ENCODE measurements at places on chromosomes 7 and 10.
A peak's percentile ranks its signal among the peaks of the same experiment; 100 is the strongest.

GRCh38 chr10:102230264-102230860, 4.3 kb downstream of the ELOVL3 start:
- DNase-seq, result peak; percentile 67

DNA sequence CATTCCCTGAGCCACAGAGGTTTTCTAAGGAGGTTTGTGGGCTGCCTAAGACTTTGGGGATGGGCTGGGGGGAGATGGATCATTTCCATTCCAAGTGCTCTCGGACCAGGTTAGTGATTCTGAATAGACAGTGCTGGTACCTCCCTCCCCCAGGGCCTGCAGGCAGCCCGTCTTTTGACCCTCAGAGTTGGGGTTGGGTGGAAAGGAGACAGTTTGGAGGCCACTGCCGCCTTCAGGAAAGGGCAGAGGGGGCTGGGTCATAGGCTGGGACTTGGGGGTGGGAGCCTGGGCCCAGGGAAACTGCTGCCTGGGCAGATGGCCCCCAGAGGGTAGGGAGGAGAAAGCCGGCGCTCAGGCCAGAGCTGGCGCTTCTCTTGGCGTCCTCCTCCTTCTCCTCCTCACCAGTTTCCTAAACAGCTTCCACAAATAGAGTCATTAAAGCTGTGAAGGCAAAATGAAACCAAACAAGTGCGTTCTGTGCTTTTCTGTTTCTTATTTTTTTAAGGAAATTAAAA, 4.4 kb downstream of the UNC5B start:
- no peak for DNase-seq

GRCh38 chr7:142329062-142329790, 71.4 kb upstream of the PRSS58 start:
- DNase-seq, result no peak

GRCh38 chr7:53214463-53214862, 179.0 kb downstream of the POM121L12 start:
- DNase-seq, result no peak

DNA sequence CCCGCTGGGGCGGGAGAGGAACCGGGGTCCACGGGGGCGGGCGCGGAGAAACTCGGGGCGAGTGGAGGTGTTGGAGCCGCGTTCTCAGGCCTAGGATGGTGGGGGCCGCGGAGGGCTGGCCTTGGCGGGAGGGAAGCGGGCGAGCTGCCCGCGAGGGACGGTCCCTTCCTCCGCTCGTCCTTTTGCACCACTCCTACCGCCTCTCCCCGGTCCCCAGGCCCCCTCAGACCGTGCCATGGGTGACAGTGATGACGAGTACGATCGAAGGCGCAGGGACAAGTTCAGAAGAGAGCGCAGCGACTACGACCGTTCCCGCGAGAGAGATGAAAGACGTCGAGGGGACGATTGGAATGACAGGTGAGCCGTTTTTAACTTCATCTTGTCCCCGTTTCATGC, 451 bp downstream of the SRRT start:
- DNase-seq, result no peak

DNA sequence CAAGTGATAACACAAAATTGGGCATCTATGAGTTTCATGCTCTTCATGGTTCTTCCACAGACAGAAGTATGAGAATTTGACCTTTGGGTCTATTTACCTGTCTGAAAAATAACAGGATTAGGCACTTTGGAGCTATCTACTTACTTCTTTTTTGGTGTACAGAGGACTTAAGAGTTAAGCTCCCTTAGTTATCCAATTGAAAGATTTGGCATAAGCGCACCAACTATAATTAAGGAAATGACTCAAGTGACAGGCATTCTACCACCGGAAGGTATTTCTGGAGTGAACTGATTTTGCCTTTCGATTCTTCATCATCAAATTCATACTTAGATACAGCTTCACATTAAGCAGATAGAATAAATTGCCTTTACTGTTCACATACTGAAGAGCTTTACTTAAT, 43.9 kb downstream of the IFIT5 start:
- DNase-seq, result no peak

DNA sequence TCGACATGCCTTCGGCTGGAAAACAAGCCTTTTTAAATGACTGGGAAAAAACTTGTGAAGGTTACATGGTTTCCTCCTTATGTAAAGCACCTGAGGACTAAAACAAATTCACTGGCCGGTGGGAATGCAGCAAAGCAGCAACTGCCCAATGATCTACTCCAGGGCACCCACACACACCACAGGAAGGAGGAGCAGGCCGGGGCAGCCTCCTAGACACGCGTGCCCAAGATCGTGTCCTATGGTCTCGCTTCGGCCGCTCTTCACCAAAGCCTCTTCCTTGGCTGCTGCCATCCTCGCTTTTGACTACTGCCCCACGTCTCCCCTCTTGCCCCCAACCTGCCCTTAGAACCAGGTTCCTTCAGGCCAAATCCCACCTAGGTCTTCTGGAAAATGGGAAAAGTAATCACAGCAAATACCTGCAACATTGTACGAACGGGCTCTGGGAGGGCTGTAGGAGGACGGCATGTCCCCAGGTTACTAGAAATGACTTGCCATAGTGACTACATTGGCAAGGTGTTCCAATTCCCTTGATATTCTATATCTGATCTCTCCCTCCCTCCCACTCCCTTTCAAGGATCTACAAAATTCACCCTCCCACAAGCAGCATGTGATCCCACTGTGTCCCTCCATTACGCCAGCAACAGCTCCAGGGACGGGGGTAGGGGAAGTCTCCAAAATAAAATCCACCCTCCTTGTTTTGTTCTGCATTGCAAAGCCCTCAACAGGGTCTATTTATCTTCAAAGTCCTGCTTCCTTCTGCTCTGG, 84.9 kb downstream of the RNF216 start:
- no peak for DNase-seq

- no peak for DNase-seq
These were observed 222.4 kb upstream of the SLC26A5 start for GRCh38 chr7:103668279-103668941.

DNA sequence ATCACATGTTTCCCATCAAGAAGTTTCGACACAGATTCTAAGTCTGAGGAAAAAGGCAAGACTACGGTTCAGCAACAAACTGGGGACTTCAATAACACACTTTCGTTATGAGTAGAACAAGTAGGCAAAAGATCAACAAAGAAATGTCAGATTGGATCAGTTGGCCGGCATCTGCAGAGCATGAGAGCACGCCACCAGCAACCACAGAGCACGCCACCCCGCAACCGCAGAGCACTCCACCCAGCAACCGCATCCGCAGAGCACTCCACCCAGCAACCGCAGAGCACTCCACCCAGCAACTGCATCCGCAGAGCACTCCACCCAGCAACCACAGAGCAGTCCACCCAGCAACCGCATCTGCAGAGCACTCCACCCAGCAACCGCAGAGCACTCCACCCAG, 89.7 kb upstream of the FAM20C start:
- DNase-seq, result no peak

DNA sequence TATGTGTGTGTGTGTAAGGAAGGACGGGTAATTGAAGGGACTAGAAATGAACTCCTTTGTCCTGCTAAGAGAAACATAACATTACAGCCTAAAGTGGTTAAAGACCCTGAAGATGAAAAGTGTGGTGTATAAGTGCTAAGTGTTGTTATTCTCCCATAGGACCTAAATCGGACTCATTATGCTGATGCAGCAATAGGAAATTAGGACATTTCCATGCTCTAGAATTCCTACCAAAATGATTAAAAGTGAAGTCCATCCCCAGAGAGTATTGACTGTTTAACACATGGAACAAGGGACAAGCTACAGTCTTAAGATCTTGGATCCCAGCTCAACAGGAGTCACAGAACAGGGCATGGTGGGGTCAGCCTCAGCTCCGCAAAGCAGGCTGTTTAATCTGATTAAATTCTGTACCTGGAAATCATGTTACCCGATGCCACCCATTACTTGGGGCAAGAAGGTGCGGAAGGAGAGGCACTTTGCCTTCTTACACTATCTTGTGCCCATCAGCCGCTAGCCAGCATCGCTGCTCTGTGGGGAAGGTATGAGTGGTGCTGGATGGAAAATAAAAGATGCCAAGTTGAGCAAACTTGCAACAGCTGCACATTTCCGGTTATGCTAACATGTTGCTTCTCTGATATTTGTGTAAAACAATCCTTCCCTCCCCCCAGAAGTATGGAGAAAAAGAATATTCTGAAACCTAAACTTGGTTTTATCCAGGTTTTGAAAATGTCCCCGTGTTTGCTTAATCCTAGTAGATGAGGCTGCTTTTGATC, 100.5 kb downstream of the CREB5 start:
- DNase-seq, result no peak

GRCh38 chr7:80264769-80265495, 130.3 kb downstream of the GNAI1 start:
- DNase-seq, result no peak

DNA sequence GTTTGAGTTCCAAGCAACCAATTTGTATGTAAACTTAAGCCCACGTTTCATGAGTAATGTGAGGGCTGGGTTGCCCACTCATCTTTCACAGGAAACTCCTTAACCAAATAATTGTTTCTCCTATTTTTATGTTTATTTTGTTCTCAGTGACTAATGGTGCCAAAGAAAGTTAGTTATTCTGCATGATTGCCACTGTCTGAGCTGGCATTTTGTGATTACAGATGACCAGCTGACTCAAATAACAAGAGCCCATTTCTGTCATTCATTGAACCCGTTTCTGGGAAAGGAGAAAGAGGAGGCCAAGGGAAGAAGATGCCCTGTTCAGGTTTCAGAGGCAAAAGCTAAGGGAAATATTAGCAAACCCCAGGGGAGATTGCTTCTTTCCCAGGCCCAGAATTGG, 186.9 kb upstream of the MYO3A start:
- no peak for DNase-seq

DNA sequence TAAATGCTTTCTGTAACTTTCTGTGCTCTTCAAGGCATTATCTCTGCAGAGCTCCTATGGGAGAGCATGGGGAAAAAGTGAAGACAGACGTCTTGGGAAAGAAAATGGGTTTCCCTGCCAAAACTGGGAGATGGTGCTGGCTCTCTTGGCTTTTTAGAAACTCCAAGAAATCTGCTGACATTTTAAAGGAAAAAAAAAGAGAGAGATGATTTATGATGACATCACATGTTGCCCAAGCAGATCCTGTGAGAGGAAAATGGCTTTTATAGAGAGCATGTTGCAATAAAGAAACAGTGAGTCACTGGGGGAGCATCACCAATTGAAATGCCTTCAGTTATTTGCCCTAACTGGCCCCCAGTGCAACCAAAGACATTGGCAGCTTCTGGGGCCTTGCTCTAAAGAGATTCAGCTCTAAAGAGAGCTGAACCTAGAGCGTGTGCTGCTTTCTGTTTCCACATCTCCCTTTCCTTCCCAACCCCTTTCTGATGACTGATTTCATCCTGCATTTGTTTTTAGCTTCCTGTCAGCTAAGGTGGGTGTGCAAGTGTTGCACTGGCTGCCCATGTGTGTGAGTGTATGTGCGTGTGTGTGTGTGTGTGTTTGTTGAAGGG, 37.7 kb downstream of the LRMDA start:
- DNase-seq, result no peak

- DNase-seq, result no peak
These were observed 111.1 kb downstream of the PRLHR start for GRCh38 chr10:118484152-118484871.

- no peak for DNase-seq
These were observed 3.0 kb downstream of the PGAM2 start for GRCh38 chr7:44062180-44062902.

GRCh38 chr10:83886871-83887270, 252.4 kb upstream of the GHITM start:
- no peak for DNase-seq

- DNase-seq, result no peak
These were observed 70.8 kb downstream of the CHN2 start for GRCh38 chr7:29265208-29265923.

DNA sequence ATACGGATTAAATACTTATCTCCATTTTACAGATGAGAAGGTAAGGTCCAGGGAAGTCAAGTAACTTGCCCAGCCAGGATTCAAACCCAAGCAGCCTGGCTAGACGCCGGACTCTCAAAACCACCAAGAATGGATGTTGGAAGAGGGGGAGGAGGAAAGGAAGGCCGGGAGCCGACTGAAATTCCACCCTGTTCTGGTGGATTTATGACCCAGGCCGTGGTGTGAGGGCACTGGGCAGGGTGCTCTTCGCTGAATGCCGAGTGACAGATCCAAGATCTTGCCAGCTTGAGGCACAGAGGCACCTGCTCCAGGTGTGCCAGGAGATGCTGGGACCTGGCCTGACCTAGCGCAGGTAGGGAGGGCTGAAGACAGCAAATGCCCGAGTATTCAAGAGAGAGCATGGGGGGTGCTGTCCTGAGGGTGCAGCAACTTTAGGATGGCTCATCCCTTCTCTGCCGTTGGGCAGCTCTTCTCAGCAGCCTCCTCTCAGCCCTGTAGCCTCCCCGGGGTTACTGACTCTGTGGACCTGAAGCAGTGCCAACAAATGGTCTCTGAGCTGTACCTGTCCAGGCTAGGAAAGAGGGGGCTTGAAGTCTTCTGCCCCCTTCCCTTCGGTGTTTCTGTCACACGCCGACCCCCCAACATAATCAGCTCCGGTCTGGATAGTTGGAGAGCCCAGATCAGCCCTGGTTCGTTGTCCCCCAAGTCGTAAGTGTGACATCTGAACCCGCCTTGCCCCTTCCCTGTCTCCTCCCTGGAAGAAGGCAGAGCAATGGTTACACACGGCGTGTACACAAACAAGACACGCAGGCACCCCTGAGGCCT, 713 bp downstream of the LOXL4 start:
- DNase-seq, result no peak

- DNase-seq, result no peak
These were observed 227.2 kb upstream of the PITRM1 start for GRCh38 chr10:3399756-3400155.

- DNase-seq, result no peak
These were observed 1136.1 kb upstream of the POT1 start for GRCh38 chr7:126065766-126066165.

DNA sequence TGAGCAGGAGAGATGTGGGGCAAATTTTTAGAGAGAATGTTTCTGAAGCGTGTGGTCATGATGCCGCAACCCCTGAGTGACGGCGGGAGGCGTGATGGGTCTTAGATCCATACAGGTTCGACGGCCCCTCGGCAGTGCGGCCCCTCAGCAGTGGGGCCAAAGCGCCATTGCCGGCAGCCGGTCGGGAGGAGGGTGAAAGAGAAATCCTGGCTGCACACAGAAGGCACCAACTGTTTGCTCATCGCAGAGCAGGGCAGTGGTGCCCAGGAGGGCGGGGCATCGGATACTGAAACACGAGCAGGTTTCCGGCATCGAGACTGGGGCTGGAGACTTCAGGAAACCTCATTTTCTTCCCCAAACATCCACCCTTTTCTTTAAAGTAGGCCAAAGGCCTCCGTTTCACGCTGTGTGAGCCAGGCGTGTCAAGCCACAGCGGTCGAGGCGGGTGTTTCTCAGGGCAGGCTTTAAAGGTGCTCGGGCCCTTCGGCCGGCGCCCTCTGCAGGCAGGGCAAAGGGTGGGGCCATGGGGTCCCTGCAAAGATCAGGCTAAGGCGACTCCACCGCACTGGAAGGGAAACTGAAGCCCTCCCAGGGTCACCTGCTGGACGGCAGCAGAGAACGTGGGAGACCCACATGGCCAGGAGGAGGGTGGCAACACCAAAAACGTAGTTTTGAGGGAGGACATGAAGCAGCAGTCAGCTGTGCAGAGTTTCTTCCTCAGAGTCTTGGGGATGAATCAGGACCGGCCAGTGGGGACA, 42.0 kb upstream of the PPP2R2D start:
- no peak for DNase-seq

GRCh38 chr7:66359656-66360211, 154.6 kb downstream of the TPST1 start:
- DNase-seq, result no peak
